ENCODE measurements at places on chromosomes 12 and 14. TPM values are rescaled to one million over a fixed set of nuclear protein-coding genes. Genes with fewer than 3 reads are reported as not detected.

PCBP2 gene
- total RNA-seq = 338 TPM

TAS2R50 gene
- 0.60 TPM for total RNA-seq

C12orf54 gene
- total RNA-seq = not detected

CD163 gene
- 52.2 TPM for total RNA-seq

DNAL1 gene
- 1.6 TPM for total RNA-seq

PMEL gene
- total RNA-seq = 5.4 TPM

DNAH10 gene
- total RNA-seq = 0.28 TPM

Measured in left lobe of liver (tissue), 2 donors.